ENCODE measurements at places on chromosomes 16 and 17. TPM values are rescaled to one million over a fixed set of nuclear protein-coding genes. Genes with fewer than 3 reads are reported as not detected.

GRCh38 chr16:2514333-2515179, 804 bp downstream of the ATP6V0C start:
- H3K4me1 ChIP-seq: peaks cover 95% of the 10 kb centered on the region
- H3K27me3 ChIP-seq: no peaks in the 10 kb centered on the region
- H3K36me3 ChIP-seq: peaks cover 40% of the 10 kb centered on the region
- H3K27ac ChIP-seq: peak overlapping the region; percentile 96
- DNase-seq: no peak

- H3K4me1 ChIP-seq: peaks cover 44% of the 10 kb centered on the region
- H3K4me3 ChIP-seq: no peak overlapping the region
- no peak overlapping the region for H3K27ac ChIP-seq
- no peak for DNase-seq
- H3K36me3 ChIP-seq: no peaks in the 10 kb centered on the region
- H3K27me3 ChIP-seq: no peaks in the 10 kb centered on the region
These were observed 7.6 kb downstream of the CCDC102A start for GRCh38 chr16:57528499-57529390.

DNA sequence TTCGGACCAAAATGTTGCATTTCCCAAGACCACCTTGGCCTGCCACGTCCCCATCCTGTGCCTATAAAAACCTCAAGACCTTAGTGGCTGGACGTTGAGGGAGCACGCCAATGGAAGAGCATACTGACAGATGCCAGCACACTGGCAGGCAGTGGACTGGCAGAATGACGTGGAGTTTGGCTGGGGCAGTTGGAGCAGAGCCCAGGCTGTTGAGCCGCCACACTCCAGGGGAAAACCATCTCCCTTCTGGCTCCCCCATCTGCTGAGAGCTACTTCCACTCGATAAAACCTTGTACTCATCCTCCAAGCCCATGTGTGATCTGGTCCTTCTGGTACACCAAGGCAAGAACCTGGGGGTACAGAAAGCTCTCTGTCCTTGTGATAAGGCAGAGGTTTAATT, 494.1 kb downstream of the CDH11 start:
- no peak overlapping the region for H3K4me3 ChIP-seq
- no peaks in the 10 kb centered on the region for H3K36me3 ChIP-seq
- no peaks in the 10 kb centered on the region for H3K27me3 ChIP-seq
- no peaks in the 10 kb centered on the region for H3K4me1 ChIP-seq

- H3K4me3 ChIP-seq: no peak overlapping the region
- peaks cover 5% of the 10 kb centered on the region for H3K36me3 ChIP-seq
- DNase-seq: no peak
- H3K27ac ChIP-seq: no peak overlapping the region
These were observed 80.5 kb downstream of the SMG6 start for GRCh38 chr17:2222901-2223616.

The AHSP gene
- 21.3 TPM for total RNA-seq

The OSGIN1 gene
- total RNA-seq: 4.2 TPM

The KRT33A gene
- total RNA-seq: not detected

- no peaks in the 10 kb centered on the region for H3K36me3 ChIP-seq
- no peak overlapping the region for H3K4me3 ChIP-seq
- DNase-seq: no peak
- peaks cover 22% of the 10 kb centered on the region for H3K4me1 ChIP-seq
- H3K27me3 ChIP-seq: no peaks in the 10 kb centered on the region
- H3K27ac ChIP-seq: no peak overlapping the region
These were observed 14.2 kb upstream of the KRT19 start for GRCh38 chr17:41542357-41542756.

GRCh38 chr16:59973966-59974365, 1239.8 kb upstream of the GOT2 start:
- H3K36me3 ChIP-seq: no peaks in the 10 kb centered on the region
- no peak overlapping the region for H3K4me3 ChIP-seq
- DNase-seq: no peak
- H3K4me1 ChIP-seq: no peaks in the 10 kb centered on the region

DNA sequence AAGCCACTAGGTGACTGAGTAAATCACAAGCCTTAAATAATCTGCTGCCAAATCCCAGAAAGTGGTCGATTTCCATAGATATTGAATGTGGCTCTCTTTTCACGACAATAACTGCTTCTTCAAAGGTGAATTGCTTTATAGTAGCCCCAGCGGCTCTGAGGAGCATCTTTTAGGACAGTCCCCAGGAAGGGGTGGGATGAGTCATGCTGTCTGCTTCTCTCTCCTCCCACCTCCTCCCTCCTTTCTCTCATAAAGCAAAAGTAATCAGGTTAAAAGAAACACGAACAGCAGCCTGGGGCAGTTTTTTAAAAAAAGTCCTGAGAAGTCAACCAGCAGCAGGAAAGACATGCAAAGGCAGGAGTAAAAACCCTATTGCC, 1.8 kb downstream of the KIAA0513 start:
- DNase-seq: peak; percentile 75
- peaks cover 39% of the 10 kb centered on the region for H3K4me1 ChIP-seq
- H3K36me3 ChIP-seq: no peaks in the 10 kb centered on the region
- H3K27ac ChIP-seq: no peak overlapping the region

The CPHXL2 gene
- total RNA-seq: not detected

DNA sequence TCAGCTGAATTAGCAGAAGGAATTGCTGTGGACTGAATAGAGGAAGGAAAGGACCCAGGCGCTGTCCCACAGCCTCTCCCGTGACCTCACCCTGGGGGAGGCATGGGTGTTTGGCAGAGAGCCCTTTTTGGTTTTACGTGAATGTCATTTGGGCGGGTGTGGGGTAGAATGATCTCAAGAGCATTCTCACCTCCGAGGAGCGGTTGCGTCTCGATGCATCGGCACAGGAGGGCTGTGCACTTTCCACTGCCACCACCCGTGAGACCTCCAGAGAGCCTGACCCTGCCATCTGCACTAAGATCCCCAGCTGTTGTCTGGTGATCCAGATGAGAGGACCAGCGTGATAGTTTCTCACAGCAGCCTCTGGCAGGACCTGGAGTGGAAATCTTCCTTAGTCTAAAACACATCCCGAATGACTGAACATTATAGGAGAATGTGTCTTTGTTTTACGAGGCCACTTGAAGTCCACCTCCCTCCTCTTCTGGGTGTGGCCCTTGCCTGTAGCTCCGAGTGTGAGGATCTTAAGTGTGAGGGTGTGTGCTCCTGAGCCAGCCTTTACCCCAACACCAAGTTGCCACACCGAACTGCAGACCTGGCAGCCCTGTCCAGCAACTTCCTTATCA, 29.3 kb downstream of the FOXK2 start:
- H3K4me3 ChIP-seq: no peak overlapping the region
- H3K36me3 ChIP-seq: peaks cover 43% of the 10 kb centered on the region
- H3K27me3 ChIP-seq: no peaks in the 10 kb centered on the region
- peaks cover 13% of the 10 kb centered on the region for H3K4me1 ChIP-seq
- peak; percentile 52 for DNase-seq

DNA sequence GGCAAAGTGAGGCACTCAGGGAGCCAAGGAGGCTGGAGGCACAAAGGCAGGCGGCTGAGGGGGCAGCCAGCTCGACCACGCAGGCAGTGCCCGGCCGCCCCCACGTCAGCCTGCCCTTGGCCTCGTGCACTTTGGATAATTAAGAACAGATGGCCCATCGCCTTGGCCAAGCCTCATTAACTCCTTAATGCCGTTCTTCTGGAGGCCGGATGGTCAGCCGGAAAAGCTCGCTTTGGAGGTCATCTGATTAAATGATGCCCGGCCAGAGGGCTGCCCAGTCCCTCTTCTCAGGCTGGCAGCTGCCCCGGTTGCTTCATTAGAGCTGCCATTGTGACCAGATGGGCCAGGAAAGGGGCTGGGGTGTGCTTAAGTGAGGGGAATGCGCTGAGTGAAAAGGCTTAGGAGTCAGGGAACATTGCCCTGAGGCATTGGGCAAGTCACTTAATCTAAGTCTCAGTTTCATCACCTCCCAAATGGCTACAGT, 364.0 kb downstream of the NPIPA8 start:
- peaks cover 6% of the 10 kb centered on the region for H3K36me3 ChIP-seq
- no peaks in the 10 kb centered on the region for H3K4me1 ChIP-seq
- H3K27ac ChIP-seq: no peak overlapping the region
- H3K27me3 ChIP-seq: no peaks in the 10 kb centered on the region
- no peak for DNase-seq

DNA sequence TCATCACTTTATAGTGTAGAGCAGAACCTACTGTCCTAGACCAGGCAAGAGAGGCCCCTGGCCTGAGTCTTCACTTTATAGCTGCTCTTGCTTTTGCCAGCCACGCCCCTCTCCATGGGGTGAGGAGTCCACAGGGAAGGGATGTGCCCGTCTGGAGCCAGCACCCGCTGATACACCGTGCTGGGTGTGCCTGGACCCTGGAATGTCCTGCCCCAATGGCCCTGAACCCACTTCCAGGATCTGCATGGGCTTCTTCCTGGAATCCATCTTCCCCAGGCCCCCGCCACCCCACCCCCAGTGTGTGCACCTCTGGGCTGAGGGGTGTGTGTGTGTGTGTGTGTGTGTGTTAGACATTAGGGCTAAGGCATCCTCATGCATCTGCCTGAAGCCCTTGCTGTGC, 44.9 kb downstream of the MEOX1 start:
- no peak overlapping the region for H3K27ac ChIP-seq
- no peak for DNase-seq
- no peaks in the 10 kb centered on the region for H3K4me1 ChIP-seq
- no peak overlapping the region for H3K4me3 ChIP-seq
- H3K27me3 ChIP-seq: peaks cover 32% of the 10 kb centered on the region
- H3K36me3 ChIP-seq: no peaks in the 10 kb centered on the region

- DNase-seq: no peak
- no peaks in the 10 kb centered on the region for H3K36me3 ChIP-seq
- no peaks in the 10 kb centered on the region for H3K27me3 ChIP-seq
These were observed 2.9 kb upstream of the B9D1 start for GRCh38 chr17:19365499-19365817.

GRCh38 chr16:50643192-50643591, 37.9 kb downstream of the SNX20 start:
- H3K4me1 ChIP-seq: no peaks in the 10 kb centered on the region
- H3K27me3 ChIP-seq: peaks cover 8% of the 10 kb centered on the region
- DNase-seq: no peak
- H3K27ac ChIP-seq: no peak overlapping the region
- no peak overlapping the region for H3K4me3 ChIP-seq

The OTOA gene
- not detected for total RNA-seq

The UTS2R gene
- total RNA-seq: 0.22 TPM

DNA sequence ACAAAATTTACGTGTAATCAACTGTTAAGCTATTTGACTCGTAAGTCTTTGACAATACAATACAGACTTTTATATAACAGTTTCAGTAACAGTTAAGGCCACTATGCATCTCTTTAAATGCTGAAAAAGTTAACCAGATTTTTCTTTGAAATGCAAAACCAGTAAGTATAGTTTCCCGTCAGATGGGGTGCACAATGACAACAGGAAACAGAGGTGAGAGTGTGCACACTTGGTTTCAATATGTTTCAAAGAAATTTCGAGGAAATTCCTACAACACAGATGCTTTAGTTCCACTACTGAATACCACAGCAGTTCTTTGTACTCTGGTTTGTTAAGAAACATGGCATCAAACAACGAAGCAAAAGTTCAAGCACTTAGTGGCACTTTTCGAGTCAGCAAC, 48.4 kb downstream of the RNF157 start:
- H3K4me3 ChIP-seq: no peak overlapping the region
- peak overlapping the region; percentile 1 for H3K27ac ChIP-seq
- no peak for DNase-seq

DNA sequence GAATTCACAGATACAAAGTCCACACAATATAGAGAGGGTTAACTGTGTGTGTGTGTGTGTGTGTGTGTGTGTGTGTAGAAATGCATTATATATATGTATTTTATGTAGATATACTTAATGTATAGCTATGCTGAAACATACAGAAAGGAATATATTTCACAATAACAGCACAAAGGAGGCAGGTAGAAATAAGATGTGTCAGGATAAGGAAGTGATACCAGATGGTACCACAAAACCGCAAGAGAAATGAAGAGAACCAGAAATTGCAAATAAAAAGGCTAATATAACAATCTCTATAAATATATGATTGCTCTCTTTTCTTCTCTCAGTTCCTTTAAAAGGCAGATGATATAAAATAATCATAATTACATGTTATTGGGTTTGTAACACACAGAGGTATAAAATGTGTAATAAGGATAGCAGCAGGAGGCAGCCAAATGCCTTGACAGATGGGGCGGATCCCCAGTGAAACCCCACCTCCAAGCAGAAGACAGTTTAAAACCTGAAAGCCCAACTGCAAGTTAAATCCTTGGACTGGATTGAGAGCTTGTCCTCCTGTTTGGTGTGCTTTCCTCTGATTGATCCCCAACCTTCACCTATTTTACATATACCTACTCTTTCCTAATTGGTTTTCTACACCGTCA, 365.4 kb upstream of the C16orf82 start:
- no peaks in the 10 kb centered on the region for H3K4me1 ChIP-seq
- H3K27me3 ChIP-seq: no peaks in the 10 kb centered on the region
- H3K36me3 ChIP-seq: no peaks in the 10 kb centered on the region
- H3K27ac ChIP-seq: no peak overlapping the region
- DNase-seq: no peak

DNA sequence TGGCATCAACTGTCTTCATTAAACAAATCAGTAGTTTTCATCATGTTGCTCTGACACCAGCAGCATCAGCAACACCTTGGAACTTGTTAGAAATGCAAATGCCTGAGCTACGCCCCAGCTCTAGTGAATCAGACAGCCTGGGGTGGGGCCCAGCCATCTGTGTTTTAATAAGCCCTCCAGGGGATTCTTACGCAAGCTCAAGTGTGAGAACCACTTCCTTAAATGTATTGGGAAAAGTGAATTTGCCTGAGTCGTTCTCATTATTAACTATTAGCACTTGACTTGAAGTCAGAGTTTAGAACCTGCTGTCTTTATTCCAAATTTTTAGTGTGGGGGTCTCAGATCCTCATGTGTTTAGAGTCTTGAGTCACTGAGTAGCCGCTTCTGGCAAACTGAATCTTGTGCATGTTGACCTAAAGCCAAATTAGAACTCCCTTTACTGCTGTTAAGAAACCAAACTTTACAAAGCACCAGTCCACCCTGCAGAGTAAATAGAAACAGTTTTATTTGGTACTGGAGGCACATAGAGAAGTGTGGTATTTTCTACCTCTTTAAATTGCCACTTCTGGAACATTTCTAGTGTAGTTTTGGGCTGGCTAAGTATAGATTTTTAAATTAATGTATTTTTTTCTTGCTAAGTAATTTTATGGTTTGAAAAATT, 137.4 kb upstream of the COX10 start:
- no peaks in the 10 kb centered on the region for H3K4me1 ChIP-seq
- no peak overlapping the region for H3K4me3 ChIP-seq
- H3K27ac ChIP-seq: no peak overlapping the region

DNA sequence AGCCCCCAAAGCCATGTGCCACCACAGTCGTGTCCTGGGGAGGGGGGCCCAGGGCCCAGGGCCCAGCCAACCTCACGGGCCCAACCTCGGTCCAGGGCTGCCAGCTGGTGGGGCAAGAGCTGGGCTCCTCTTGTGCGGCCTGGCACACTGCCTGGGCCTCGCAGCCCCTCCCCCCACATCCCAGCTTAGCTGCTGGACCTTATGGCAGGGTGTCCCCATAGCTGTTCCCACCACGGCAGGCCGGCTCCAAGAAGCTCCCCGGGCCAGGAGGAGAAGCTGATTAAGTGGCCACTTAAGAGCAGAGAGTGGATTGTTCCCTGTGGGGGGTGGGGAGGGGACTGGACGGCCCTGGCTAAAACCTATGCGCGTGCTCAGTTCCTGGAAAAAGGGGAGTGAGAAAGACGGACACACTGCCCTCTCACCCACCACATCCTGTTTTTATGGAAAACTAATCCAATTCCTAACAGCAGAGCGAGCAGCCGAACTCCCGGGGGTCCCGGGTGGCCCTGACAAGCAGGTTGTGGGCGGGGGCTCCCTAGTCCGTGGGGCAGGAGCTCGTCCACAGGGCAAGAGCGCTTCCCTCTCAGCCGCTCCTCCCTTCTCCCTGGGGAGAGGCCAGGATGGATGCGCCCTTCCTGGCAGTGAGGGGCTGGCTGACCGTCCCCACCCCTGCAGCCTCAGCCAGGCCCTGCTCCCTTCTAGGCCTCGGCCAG, 16.8 kb downstream of the PIEZO1 start:
- peak overlapping the region; percentile 62 for H3K27ac ChIP-seq
- H3K4me3 ChIP-seq: no peak overlapping the region
- peaks cover 65% of the 10 kb centered on the region for H3K4me1 ChIP-seq
- H3K36me3 ChIP-seq: peaks cover 77% of the 10 kb centered on the region
